ENCODE measurements at places on chromosomes 3 and 15. TPM values are rescaled to one million over a fixed set of nuclear protein-coding genes. Genes with fewer than 3 reads are reported as not detected.

The CPN2 gene
- not detected for total RNA-seq

The PXYLP1 gene
- 1.8 TPM for total RNA-seq

The BOC gene
- 4.2 TPM for total RNA-seq

The IQCF6 gene
- total RNA-seq: not detected

The KBTBD13 gene
- total RNA-seq: not detected

The RHCG gene
- not detected for total RNA-seq

The SPRED1 gene
- 22.2 TPM for total RNA-seq

The PCOLCE2 gene
- total RNA-seq: 0.58 TPM

The NEIL1 gene
- total RNA-seq: 31.3 TPM

The FHIT gene
- 8.1 TPM for total RNA-seq

The RPL39L gene
- total RNA-seq: 14.7 TPM

The VGLL3 gene
- total RNA-seq: 1.1 TPM

The HRH1 gene
- 23.5 TPM for total RNA-seq

The MCF2L2 gene
- total RNA-seq: 3.1 TPM

The GSK3B gene
- total RNA-seq: 50.9 TPM

The CCK gene
- not detected for total RNA-seq

The SPATA12 gene
- total RNA-seq: 0.18 TPM

The ST3GAL6 gene
- 13.2 TPM for total RNA-seq

Data from glomerular endothelial cell (primary cell).